ENCODE measurements at places on chromosomes 2 and 18. TPM values are rescaled to one million over a fixed set of nuclear protein-coding genes. Genes with fewer than 3 reads are reported as not detected.

ACYP2 gene
- total RNA-seq = 32.7 TPM

PCARE gene
- total RNA-seq = 0.79 TPM

DNA sequence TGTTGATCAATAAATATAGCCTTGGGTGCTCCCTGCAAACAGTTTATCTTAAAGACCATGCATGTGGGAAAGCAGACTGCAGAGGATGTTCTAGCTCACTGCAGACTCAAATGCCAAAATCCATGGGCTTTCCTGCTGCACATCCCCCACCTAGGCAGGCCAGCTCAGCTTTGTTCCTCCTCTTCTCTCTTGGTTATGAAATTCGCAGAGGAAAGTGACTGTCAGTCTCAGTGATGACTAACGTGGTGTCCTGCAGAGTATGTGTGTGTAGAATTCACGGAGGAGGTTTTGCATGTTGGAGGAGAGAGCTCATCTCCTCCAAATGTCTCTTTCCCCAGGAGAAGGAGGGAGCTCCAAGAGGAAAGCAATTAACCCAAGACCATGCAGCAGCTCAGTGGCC lies 21.4 kb upstream of the KCNS3 start:
- DNase-seq = no peak

DNA sequence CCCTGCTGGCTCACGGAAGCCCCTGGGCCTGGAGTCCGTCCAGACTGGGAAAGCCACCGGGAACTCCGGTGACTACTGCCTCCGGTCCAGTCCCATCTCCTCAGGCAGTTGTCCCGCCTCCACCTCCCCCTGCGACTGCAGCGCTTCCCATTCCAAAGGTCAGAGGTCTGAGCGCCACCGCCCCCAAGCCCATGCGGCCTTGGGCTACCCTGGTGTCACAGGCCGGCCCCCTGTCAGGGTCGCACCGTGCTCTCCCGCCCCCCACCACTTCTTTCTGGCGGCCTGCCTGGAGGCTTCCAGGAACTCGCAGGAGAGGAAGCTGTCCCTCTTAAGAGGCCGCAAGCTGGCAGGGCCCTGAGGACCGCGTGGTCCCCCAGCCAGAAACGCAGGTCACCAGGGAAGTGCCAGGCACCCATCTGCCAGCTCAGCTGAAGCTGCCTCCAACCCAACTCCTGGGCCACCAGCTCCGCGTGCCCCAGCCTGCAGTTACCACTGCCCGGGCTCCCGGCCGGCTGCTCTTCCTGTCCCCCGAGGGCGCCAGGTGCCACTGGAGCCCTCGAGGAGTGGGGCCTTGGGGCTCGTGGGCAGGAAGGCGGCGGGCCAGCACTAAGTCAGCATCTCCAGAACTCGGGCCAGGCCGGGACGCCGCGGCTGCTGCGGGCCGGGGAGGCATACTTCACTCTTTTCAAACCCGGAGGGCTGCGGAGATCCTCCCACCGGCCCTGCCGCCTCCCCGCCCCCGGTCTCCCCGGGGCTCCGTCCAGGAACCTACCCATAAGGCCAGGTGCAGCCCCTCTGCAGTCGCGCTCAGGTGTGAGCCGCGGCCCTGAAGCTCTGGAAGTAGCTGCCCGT lies 83.3 kb upstream of the POMC start:
- DNase-seq = no peak

DNA sequence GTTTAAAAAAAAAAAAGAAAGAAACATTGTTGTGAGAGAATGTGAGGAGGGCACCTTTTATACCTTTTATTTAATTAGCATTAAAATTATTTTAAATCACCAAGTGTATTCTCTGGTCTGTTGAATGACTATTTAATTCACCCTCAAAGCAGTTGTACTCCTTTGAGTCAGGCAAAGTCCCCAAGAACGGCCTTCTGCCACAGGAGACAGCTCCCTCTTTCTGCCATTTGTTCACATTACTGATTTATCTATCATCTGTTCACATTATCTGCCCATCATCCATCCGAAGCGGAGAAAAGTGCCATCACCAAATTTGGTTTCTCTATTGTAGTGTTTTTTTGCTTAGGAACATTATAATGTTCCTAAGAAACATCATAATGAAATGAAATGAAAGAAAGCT lies 240.7 kb upstream of the DPP10 start:
- DNase-seq = no peak

DNA sequence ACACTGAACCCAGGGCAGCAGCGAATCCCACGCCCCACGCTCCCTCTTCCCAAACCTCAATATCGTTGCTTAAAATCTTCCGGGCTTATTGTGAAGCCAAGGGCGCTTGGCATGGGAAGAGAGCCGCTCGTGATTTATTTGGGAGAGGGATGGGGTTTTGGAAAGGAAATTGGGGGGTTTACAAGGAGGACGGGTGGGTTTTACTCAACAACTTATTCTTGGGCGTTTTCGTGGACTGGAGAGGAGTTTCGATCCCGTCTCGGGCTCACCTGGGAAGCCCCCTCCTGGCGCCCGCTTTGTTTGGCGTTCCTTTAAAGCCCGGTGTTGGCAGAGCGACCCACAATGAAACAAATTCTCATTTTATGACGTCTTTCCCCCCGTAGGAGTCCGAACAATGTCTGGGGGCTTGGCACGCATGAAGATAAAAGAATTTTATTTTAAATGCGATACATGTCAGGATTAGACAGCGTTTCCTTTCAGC lies 135.3 kb downstream of the INSIG2 start:
- no peak for DNase-seq

DNA sequence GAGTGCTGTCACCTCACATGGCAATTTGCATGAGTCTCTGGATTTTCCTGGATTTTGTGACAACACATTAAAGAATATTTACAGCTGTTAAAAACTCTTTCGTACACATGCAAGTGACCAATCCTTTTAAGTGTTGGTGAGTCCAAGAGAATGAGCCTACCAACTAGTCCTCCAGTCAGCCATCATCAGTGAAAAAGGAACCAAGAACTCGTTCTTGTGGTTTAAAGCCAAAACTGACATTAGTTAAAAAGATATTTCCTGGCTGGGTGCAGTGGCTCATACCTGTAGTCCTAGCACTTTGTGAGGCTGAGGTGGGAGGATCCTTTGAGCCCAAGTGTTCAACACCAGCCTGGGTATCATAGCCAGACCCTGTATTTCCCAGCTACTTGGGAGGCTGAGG lies 215.4 kb upstream of the ITGA4 start:
- DNase-seq = no peak

DNA sequence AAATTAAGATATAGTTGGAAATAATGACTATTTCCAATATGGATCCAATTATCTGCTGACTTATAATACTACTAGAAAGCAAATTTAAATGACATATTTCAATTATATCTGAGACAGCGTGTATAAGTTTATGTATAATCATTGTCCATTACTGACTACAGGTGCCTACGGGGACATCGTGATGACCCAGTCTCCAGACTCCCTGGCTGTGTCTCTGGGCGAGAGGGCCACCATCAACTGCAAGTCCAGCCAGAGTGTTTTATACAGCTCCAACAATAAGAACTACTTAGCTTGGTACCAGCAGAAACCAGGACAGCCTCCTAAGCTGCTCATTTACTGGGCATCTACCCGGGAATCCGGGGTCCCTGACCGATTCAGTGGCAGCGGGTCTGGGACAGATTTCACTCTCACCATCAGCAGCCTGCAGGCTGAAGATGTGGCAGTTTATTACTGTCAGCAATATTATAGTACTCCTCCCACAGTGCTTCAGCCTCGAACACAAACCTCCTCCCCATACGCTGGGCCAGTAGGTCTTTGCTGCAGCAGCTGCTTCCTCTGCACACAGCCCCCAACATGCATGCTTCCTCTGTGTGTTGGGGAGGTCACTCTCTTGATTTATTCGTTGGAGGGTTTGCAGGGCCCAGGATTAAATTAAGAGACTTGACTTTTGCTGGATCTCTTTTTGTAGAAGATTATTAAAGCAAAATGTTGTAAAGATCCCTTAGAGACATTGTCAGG lies 194.4 kb downstream of the RPIA start:
- DNase-seq = no peak

DNA sequence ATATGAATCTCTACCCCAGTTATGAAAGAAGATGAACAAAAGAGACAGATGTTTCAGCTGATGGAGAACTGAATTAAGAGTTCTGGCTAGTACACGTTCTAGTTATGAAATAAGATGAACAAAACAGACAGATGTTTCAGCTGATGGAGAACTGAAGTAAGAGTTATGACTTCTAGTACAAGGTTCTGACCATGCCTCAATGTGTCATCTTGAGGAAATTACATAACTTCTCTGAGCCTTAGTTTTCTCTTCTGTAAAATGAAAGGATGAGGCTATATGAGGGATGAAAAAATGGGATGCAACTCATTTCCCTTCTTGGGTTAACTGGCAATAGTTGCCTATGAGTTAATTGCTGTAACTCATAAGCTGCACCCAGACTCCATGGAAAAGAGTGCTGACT lies 92.9 kb upstream of the WDR75 start:
- no peak for DNase-seq

DNA sequence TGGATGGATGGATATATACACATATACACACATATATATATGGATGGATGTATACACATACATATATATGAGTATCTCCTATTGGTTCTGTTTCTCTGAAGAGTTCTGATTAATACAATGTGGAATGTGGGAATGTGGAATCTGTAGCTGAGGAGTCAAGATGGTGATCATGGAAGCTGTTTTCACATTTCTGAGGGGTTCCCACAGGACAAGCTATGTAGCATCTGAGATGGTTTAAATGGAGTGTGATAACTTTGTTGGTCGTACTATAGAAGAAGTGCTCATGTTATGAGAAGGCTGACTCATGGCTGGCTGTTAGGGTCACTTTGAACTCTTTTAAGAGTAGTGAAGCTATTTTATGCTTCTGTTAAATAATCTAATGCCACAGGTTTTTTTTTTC lies 279.7 kb downstream of the MEIS1 start:
- DNase-seq = no peak

DNA sequence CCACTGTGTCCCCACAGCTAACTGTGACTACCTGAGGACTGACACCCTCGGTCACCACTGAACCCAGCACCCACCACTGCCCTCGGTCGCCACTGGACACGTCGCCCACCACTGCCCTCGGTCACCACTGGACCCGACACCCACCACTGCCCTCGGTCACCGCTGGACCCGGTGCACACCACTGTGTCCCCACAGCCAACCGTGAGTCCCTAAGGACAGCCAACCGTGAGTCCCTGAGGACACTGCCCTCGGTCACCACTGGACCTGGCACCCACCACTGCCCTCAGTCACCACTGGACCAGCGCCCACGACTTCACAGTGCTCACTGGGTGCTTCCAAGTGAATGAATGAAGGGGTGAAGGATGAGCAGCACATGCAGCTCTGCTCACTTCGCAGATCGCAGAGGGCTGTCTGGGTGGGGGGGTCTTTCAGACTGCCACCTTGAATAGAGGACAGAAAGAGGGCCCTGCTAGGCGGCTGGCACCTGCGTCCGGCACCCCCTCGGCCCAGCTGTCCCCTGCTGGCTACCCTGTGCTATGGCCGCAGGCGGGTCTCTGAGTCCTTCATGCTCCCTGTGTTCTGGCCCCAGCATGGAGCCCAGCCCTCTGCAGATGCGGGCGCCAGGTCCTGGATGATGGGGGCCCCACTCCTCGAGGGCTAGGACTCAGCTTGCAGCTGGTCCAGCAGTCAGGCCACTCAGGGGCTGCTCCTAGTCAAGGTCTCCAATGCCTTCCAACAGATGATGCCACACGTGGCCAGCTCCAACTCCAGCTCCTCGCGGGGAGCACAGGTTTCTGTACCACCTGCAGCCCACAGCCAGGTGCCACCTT lies 51.4 kb upstream of the GPC1 start:
- DNase-seq = no peak

Measured in right atrium auricular region (tissue), 2 donors.